Fibroblast of lung (primary cell): ENCODE measurements at places on chromosomes 13 and 19. TPM values are rescaled to one million over a fixed set of nuclear protein-coding genes. Genes with fewer than 3 reads are reported as not detected.

DNA sequence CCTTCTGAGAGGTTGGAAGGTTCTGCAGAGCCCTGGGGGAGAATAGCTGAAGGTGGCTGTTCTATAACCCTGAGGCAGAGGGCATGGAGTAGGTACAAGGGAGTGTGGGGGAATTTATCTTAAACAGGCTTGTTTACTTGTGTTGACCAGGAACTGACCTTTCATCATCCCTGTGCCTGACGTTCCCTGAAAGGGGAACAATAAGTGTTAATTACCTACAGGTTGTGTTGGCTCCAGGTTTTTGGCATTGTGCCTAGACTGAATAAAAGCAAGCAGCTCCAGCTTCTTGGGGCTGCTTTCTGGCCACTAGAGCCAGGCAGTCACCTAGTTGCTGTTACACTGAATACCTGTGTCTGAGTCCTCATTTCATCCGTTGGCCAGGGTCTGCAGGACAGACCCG lies 60.0 kb downstream of the ZNF627 start:
- H3K4me1 ChIP-seq, result no peaks in the 10 kb centered on the region
- H3K27me3 ChIP-seq, result no peaks in the 10 kb centered on the region
- no peak overlapping the region for H3K4me3 ChIP-seq
- no peaks in the 10 kb centered on the region for H3K36me3 ChIP-seq
- DNase-seq, result no peak

- H3K27ac ChIP-seq, result no peak overlapping the region
- H3K4me1 ChIP-seq, result no peaks in the 10 kb centered on the region
- H3K36me3 ChIP-seq, result no peaks in the 10 kb centered on the region
- DNase-seq, result no peak
- no peaks in the 10 kb centered on the region for H3K27me3 ChIP-seq
- H3K4me3 ChIP-seq, result no peak overlapping the region
These were observed 541.7 kb downstream of the FGF9 start for GRCh38 chr13:22212576-22212975.

DNA sequence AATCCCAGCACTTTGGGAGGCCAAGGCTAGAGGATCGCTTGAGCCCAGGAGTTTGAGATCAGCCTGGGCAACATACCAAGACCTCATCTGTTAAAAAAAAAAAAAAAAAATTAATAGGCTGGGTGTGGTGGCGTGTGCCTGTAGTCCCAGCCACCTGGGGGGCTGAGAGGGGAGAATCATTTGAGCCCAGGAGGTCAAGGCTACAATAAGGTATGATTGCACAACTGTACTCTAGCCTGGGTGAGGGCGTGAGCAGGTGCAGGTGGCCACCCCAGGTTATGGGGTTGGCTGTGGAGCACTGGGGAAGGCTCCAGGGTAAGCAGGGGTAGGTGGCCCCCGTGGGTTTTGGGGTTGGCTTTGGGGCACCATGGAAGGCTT lies 33.9 kb downstream of the MCF2L start:
- no peaks in the 10 kb centered on the region for H3K4me1 ChIP-seq
- peaks cover 12% of the 10 kb centered on the region for H3K27me3 ChIP-seq
- no peak overlapping the region for H3K27ac ChIP-seq
- DNase-seq, result no peak
- H3K36me3 ChIP-seq, result no peaks in the 10 kb centered on the region

DNA sequence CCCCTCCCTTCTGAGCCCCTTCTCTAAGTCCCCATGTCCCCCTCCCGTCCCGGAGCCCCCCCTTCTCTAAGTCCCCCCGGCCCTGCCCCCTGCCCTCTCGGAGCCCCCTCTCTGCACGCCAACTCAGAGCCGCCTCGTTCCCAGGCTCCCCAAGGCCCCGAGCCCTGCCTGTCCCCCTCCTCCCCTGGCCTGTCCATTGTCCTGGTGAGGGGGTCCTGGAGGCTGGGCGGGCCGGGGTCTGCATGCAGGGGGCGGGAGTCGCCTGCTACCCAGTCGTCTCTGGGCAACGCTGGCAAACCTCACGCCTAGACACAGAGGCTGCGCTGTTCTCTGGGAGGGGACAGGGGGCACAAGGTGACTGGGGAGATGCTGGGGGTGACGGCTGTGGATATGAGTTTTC lies 39.2 kb upstream of the SEMA6B start:
- H3K27me3 ChIP-seq, result peaks cover 5% of the 10 kb centered on the region
- no peak for DNase-seq
- H3K27ac ChIP-seq, result no peak overlapping the region
- no peak overlapping the region for H3K4me3 ChIP-seq

- H3K27ac ChIP-seq, result no peak overlapping the region
- DNase-seq, result no peak
- H3K27me3 ChIP-seq, result no peaks in the 10 kb centered on the region
- no peak overlapping the region for H3K4me3 ChIP-seq
- H3K4me1 ChIP-seq, result peaks cover 2% of the 10 kb centered on the region
These were observed 20.0 kb downstream of the UCHL3 start for GRCh38 chr13:75569576-75569975.

- H3K4me3 ChIP-seq, result no peak overlapping the region
- no peaks in the 10 kb centered on the region for H3K4me1 ChIP-seq
- no peaks in the 10 kb centered on the region for H3K36me3 ChIP-seq
- H3K27ac ChIP-seq, result no peak overlapping the region
- DNase-seq, result no peak
These were observed 213.4 kb upstream of the PCDH17 start for GRCh38 chr13:57418067-57418677.

DNA sequence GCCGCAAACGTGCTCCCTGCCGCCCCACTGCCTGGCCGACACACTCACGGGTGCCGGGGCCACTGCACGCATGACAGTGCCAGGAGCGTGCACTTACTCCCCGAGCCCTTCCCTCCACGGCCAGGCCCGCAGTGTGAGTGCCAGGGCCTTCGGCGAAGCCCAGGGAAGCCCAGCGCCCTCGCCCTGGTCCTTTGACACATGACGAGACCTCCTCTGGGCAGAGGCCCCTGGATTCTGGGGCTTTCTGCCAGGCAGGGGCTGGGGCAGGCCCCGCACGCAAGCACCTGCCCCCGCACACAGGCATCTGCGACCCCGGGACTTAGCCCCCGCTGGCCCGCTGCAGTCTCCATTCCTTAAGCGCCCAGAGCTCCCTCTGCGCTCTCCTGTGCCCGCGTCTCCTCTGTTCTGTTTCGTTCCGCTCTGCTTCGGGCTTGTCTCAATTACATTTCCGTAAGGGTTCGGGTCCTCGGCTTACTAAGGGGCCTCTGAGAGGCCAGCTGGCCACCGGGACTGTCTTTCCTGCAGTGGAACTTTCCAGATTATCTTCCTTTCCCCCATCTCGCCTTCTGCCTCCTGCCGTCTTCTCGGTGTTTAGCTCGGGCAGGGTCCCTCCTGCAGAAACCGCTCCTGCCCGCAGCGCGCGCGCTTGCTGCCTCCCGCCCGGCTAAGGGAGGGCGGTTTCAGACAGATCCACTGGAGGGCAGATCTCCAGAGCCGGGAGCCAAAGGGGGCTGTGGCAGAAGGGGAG lies 98.8 kb downstream of the ING1 start:
- peak; percentile 34 for DNase-seq
- no peaks in the 10 kb centered on the region for H3K36me3 ChIP-seq
- H3K27me3 ChIP-seq, result peaks cover 12% of the 10 kb centered on the region
- H3K4me1 ChIP-seq, result no peaks in the 10 kb centered on the region

DNA sequence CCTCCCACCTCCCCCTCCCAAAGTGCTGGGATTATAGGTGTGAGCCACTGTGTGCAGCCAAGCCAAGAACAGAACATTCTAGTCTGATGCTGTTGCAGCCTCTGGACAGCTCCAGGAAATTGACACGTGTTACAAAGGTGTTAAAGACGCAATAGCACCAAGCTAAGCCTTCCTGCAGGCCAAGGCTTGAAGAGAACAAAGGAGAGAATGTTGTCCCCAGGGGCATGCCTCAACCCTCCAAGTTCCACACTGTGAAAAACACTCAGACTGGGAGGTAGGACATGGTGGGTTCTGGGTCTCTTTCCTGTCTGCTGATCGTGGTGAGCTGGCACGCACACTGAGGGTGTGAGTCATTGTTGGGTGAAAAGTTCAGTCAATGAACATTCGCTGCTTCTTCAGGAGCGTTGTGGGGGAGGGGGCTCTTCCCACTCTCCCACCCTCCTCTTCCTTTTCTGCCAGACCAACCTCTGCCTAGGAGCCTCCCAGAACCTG lies 5.3 kb upstream of the PTPRS start:
- peak; percentile 33 for DNase-seq
- H3K4me3 ChIP-seq, result no peak overlapping the region
- no peaks in the 10 kb centered on the region for H3K4me1 ChIP-seq
- H3K27ac ChIP-seq, result no peak overlapping the region

DNA sequence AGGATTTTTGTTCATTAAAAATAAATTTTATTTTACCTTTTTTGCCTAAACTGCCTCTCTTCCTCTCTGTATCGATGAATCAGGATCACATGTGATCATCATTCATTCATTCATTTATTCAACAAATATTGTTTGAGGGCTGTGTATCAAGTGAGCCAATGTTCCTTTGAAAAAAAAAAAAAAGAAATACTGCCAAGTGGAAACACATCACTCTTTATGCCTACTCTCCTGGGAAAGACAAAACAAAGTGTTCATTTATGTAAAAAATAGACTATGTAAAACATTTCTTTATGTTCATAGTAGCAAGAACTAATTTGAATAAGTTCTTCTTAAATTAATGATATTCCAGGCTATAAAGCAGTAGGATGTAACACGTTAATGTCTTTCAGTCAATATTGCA lies 233.1 kb downstream of the POSTN start:
- H3K36me3 ChIP-seq, result no peaks in the 10 kb centered on the region
- H3K27ac ChIP-seq, result no peak overlapping the region
- peaks cover 2% of the 10 kb centered on the region for H3K4me1 ChIP-seq

DNA sequence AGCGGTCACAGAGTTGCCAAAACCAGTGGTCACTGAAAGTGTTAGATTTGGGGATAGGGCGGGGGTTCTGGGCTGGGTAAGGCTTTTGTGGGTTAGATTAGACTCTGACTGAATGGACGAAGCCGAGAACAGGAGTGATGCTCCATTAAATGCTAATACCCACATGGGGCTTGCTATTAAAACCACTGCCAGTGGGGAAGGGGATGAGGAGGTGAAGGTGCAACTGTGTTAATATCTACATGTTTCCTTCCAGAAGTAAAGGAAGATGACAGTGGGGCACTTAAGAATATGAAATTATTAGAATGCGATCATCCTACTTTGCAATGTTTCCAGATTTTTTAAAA lies 573 bp upstream of the ZNF614 start:
- H3K4me1 ChIP-seq, result peaks cover 3% of the 10 kb centered on the region
- H3K27ac ChIP-seq, result peak overlapping the region; percentile 94
- H3K4me3 ChIP-seq, result peak overlapping the region; percentile 99
- H3K36me3 ChIP-seq, result peaks cover 8% of the 10 kb centered on the region

- no peaks in the 10 kb centered on the region for H3K27me3 ChIP-seq
- H3K4me1 ChIP-seq, result peaks cover 36% of the 10 kb centered on the region
- H3K4me3 ChIP-seq, result peak overlapping the region; percentile 4
- H3K36me3 ChIP-seq, result no peaks in the 10 kb centered on the region
These were observed 93.2 kb downstream of the STK24 start for GRCh38 chr13:98483601-98484288.

DNA sequence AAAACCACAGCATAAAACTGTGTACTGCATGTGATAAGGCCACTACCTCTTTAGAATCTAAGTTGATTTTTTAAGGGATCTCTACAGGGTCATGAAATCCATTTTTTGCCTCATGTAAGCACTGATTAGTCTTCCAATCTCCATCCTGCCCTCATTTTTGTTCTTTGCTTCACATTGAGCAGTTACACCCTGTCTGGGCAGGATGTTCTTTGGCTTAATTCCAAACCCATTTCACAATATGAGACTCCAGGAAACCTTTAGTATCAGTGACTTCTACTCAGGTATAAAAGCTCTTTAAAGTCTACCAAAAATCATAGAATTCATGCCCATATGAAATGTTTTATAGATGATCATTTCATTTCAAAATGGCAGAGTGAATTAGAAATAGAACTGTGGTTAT lies 592.6 kb downstream of the TBC1D4 start:
- H3K4me3 ChIP-seq, result no peak overlapping the region
- H3K36me3 ChIP-seq, result no peaks in the 10 kb centered on the region
- no peaks in the 10 kb centered on the region for H3K27me3 ChIP-seq
- no peaks in the 10 kb centered on the region for H3K4me1 ChIP-seq
- no peak for DNase-seq
- H3K27ac ChIP-seq, result no peak overlapping the region

- H3K4me1 ChIP-seq, result no peaks in the 10 kb centered on the region
- H3K4me3 ChIP-seq, result no peak overlapping the region
These were observed 7.3 kb downstream of the FGF22 start for GRCh38 chr19:646779-647565.

The NKPD1 gene
- 0.17 and 0.26 TPM in 2 replicates for total RNA-seq

The CARM1 gene
- total RNA-seq, result 17.2 and 24.8 TPM in 2 replicates

The EPS8L1 gene
- 0.17 and 0.51 TPM in 2 replicates for total RNA-seq

The SPIB gene
- under 0.01 TPM in 1 of 2 replicates, not detected in the other for total RNA-seq

The CCDC8 gene
- total RNA-seq, result 13.4 and 17.2 TPM in 2 replicates

The ALOX5AP gene
- 0.17 TPM in 1 of 2 replicates, not detected in the other for total RNA-seq

The IZUMO2 gene
- not detected in 2 replicates for total RNA-seq
